ENCODE measurements at places on chromosomes 1 and 21. TPM values are rescaled to one million over a fixed set of nuclear protein-coding genes. Genes with fewer than 3 reads are reported as not detected.

DNA sequence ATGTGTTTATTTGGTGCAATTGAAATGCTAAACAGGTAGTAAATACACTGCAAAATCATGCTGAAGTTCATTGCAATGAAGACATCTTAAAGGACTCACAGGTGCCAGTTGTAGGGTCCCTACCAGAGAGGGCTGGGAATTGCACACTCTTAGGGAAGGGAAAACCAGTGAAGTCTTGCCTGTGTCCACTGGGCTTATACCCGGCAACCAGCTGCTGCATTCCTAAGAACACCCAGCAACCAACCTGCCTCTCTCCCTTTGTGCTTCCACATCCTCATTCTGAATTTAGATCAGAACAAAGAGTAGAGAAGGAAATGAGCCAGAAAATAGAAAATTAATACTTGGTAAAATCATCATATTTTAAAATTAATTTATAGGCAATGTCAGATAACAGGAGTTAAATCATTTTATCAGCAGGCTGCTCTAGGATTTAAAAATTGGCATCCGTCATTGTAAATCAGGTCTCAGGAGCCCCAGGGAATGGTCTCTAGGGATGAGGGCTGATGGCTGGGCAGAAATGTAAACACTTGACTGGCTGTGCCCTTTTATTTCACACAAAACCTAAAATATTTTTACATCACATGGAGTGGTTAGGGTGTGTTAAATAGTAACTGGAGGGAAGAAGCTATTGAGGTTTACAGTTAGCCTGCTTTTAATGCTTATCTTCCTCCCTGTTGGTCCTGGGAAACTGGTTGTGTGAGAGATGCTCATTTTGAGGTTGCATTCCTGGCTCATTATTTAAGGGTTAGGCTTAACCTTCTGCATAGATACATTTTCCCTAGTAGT, 31.3 kb downstream of the PTGFRN start:
- DNase-seq: no peak

- DNase-seq: no peak
Measured at GRCh38 chr1:8866792-8867415, 11.6 kb downstream of the ENO1 start.

GRCh38 chr1:156750711-156751450, 594 bp downstream of the HDGF start:
- DNase-seq: peak; percentile 55

- DNase-seq: no peak
Measured at GRCh38 chr1:171019971-171020370, 70.7 kb upstream of the FMO3 start.

GRCh38 chr1:185837711-185838110, 103.5 kb downstream of the HMCN1 start:
- no peak for DNase-seq

DNA sequence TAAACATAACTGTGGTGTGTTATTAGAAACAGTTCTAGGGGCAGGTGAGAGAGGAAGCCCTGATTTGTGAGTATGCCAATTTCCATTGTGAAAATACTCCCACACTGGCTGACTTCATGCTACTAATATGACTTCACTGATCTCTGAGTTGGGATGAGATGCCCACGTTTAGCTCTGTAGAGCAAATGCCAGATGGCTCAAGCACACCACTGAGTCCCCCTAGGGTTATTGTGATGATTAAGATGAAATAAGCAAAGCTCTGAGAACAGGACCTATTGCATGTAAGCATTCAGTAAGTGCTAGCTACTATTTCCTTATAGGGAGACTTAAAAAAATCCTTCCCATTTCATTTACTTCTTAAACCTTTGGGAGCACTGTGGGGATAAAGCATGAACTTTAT, 117.6 kb downstream of the CENPF start:
- DNase-seq: no peak

DNA sequence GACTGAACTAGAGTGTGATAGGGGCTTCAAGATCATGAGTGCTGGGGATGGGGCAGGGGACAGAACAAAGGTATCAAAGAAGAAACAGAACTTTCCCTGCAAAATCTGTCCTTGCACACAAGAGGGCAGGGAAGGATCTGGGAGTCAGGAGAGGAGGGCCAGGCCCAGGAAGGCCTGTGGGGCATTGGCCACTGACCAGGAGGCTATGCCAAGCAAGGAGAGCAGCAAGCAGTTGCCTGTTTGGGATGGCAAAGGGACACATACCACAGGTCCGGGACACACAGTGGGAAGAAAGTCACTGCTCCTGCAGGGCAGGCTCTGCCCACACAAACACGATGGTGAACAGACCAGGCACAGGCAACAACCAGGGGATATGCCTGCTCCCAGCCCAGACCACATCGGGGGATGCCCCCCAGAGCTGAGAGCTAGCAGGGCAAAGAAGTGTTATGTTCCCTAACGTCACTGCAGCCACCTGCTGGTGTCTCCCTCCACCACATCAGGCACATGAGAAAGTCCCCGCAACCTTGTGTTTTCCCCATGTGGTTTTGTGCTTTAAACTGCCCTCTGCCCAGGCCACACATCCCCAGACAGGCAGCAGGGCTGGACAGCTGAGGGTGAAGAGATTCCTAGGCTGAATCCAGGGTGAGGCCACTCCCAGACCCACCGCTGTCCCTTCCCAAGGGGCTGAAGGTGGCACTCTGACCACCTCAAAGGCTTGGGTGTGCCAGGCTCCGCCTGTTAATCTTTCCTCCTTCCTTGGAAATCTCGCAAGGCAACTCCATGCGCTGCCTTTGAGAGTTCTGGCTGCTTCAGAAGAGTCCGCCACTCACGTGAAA, 53.6 kb downstream of the KIF21B start:
- DNase-seq: no peak

DNA sequence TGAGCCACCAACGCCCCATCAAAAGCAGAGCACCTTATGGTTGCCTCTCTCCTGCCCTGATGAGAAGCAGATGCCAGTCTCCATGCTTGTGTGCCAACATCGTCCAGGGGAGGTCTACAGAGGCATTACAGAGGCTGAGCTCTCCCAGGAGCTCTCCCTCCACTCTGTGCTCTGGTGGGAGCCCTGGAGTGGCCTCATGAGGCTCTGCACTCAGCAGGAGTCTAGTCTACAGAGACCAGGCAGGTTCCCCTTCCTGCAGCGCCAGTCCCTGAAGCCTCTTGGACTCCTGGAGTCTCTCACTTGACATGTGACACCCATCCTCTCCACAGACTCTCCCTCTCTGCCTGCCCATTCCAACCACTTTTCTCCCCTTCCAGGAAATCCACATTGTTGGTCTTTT, 3.4 kb downstream of the DCST1 start:
- DNase-seq: no peak

DNA sequence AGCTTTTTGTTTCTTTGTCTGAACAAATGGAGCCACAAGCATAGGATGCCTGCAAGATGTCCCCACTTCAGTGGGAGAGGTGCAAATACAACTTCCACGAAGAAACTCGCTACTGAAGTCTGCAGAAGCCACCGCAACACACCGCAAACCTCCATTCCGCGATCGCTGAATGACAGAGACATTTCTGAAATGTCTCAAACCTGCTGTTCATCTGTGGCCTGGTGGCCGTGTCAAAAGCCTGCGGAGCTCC, 1.0 kb downstream of the TP53BP2 start:
- no peak for DNase-seq

- no peak for DNase-seq
Measured at GRCh38 chr21:24375201-24375600, 1232.1 kb downstream of the MRPL39 start.

GRCh38 chr1:110005971-110006370, 21.4 kb downstream of the AHCYL1 start:
- DNase-seq: no peak

GRCh38 chr1:157831968-157832626, 9.5 kb downstream of the CD5L start:
- DNase-seq: no peak

DNA sequence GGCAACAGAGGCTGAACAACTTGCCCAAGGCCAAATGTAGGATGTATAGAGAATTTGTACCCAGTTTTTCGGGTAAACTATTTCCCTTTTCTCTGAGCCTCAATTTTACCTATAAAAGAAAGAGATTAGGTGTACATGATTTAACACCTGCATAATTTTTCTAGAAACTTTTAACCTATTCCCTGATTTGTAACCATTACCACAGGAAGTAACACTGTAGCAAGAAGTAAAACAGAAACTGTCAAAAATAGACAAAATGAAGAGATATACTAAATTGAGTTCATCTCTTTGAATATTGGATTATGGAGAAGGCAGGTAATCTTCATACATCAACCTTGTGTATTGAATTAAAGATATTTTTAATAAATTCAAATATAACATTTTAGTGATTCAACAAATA, 136.2 kb downstream of the ZC3H11B start:
- DNase-seq: no peak

DNA sequence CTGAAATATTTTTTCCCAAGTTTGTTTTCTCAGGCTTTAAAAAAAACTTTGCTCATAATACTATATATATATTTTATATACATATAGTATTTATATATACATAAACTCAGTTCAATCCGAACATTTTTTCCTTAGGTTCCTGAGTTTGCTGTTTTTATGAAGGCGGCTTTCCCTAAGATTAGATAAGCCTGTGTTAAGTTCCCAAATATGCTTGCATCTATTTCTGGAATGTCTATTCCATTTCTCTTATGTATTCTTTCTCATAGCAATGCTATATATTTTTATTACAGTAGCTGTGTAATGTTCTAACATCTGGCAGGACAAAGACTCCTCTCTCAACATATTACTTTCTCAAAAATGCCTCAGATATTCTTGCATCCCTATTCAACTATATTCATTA, 45.9 kb downstream of the ADSS2 start:
- no peak for DNase-seq

GRCh38 chr1:220703305-220703704, 13.1 kb downstream of the C1orf115 start:
- DNase-seq: no peak

GRCh38 chr1:13661539-13661938, 38.4 kb upstream of the PRDM2 start:
- no peak for DNase-seq

- DNase-seq: no peak
Measured at GRCh38 chr1:26041978-26042377, 3.9 kb downstream of the SLC30A2 start.

- no peak for DNase-seq
Measured at GRCh38 chr1:104238991-104239390, 489.3 kb downstream of the AMY1C start.

CHRM3 gene
- polyA plus RNA-seq: 0.22 TPM

CTSS gene
- polyA plus RNA-seq: 8.7 TPM

CFHR1 gene
- polyA plus RNA-seq: not detected
